ENCODE measurements at places on chromosomes 5 and 9.

DNA sequence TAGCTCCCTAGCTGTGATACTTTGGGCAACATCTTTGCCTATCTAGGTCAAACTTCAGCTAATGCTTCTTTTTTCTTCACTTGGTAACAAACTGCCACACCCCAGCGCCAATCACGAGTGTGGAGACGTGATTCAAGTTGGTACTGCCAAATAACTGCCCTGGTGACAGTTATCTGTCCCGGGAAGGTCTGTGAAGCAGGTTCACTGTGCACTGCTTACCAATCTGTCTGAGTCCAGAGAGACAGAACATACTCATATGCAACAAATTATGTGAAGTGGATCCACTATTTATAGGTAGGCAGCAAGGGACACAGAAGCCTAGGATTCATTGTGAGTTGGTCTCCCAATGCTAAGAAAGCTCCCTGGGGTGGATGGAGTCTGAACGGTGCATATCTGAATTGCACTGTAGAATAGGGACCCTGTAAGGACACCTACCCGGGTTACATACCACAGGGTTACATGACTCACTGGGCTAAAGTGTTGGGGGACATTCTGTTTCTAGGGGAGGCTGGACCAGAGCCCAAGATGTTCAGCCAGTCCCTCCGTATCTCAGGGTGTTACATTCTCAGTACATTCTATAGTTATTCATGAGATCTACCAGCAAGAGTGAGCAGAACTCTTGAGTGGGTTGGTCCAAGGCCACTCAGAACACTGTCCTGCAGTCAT is 95.4 kb upstream of the STC2 start:
- DNase-seq = no peak

DNA sequence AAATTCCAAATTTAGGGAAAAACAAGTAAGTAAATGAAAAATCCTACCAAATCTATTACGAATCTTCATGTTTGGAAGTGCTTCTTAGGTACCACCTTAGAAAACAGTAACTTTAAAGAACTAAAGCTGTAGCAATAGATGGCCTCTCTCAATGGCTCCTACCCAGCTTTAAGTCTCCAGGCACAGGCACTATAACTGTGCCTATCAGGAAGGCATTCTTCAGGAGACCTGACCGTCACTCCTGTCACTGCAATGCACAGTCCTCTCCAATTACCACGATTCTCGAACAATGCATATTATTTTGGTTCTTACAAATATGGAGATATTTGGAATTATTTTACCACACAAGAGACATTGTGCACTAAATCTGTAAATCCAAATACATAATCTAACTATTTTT is 12.9 kb downstream of the NFIB start:
- no peak for DNase-seq

GRCh38 chr9:103304797-103305196 is 309.7 kb downstream of the CYLC2 start:
- no peak for DNase-seq

GRCh38 chr5:73985145-73985544 is 359.1 kb downstream of the ARHGEF28 start:
- DNase-seq = no peak

- no peak for DNase-seq
These were observed 329.0 kb downstream of the ICE1 start for GRCh38 chr5:5751498-5751897.

GRCh38 chr5:156477196-156477595 is 150.2 kb downstream of the SGCD start:
- DNase-seq = no peak

DNA sequence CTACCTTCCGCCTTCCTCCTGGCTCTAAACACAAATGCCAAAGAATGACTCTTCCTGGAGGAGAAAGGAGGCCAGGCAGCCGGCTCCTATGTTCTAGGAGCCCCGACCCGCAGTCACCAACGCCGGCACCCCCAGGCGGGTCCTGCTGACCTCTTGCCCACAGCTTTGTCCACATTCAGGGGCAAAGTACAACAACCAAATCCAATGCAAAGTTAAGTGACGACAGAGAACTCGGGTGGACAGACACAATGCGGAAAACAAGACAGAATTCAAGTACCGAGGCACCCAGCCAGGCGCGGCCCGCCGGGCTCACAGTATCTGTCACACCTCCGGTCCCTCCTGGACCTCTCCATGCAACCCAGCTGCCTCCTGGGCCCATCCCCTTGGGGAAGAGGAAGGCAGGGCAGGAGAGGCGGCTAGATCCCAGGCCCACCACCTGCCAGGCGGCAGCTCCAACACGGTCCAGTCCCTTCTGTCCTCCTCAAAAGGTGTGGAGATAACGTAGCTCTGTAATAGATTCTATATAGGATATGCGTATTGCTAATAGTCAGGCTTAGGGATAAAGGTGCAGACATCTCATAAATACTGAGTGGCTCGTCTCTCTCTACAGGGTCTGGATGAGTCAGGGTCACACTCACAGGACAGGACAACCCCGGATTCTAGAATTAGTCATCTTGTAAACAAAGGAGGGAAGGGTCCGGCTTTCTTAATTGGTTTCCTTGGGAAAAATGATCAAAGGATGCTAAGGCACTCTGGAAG is 46.9 kb upstream of the UBAC1 start:
- DNase-seq = no peak

- DNase-seq = no peak
These were observed 54.1 kb downstream of the RASGEF1C start for GRCh38 chr5:180154821-180155364.

GRCh38 chr9:124251204-124251603 is 6.5 kb upstream of the NEK6 start:
- peak; percentile 6 for DNase-seq

DNA sequence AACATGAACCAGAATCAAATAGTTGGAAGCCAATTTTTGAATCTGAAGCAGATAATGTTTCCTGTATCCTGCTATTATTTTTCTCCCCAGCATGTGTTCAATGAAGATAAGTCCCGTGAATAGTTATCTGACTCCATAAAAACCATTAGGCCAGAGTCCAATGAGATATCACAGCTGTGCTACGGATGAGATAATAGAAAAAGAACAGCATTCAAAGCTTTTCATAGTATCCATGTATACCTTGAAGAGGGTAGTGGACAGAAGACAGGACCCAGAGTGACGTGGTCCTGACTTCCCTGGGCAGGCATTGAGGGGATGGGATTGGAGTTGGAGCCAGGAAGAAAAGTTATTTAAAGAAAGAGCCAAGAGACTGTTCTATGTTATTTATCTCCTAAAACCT is 50.7 kb upstream of the C6 start:
- DNase-seq = no peak

GRCh38 chr5:422323-423232 is 20.4 kb upstream of the EXOC3 start:
- no peak for DNase-seq

DNA sequence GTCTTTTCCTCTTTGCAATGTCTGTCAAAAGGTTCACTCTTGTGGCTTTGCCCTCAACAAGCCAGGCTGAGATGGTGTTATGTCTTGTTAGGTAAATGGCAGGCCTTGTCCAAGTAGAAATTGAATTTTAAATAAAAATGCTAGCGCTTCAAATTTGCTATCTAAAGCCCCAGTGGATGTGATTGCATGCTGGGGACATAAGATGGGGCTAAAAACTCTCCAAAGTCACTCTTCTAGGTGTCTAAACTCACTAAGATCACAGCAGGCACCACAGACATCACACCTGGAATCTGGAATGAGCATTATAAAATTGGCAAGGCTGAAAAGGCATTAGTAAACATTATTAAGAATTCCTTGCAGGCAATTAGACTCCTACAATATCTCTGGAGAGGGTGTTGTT is 262.7 kb upstream of the CLINT1 start:
- no peak for DNase-seq

GRCh38 chr9:101477214-101477613 is 41.6 kb upstream of the ALDOB start:
- DNase-seq = no peak

DNA sequence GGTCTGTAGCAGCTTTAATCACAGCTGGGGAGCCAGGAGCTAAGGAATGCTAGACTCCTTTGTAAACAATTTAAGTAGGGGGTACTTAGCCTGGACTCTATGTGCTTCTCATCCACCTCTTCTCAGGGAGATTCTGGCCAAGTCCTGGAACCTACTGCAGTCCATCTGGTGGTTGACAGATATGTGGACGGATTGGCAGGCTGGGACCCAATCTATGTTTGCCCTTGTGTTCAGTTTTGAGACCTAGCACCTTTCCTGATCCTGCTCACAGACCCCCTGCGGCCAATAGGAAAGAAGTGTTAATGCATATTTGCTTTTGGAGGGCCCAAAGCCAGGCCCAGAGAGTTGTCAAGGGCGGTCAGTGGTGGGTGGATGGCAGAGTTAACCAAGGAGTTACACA is 6.4 kb downstream of the SLC22A5 start:
- no peak for DNase-seq

DNA sequence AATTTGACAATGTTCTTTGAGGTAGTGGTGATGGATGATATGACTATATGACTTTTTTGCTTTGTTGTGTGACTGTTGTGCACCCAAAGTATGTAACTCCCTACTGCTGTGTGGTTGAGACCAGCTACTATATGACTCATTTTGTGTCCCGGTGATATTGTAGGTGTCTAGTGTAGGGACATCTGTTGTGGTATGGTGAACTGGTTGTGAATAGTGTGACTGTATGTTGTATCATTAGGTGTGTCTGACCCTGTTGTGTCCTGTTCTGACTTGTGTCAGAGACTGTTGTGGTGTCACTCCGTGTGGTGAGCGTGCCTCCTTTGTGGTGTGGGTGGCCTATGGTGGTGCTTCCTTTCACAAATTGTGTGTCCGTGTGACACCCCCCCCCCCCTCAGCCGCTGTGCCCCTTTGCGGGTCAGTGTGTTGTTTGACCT is 11.2 kb upstream of the CXXC5 start:
- no peak for DNase-seq

DNA sequence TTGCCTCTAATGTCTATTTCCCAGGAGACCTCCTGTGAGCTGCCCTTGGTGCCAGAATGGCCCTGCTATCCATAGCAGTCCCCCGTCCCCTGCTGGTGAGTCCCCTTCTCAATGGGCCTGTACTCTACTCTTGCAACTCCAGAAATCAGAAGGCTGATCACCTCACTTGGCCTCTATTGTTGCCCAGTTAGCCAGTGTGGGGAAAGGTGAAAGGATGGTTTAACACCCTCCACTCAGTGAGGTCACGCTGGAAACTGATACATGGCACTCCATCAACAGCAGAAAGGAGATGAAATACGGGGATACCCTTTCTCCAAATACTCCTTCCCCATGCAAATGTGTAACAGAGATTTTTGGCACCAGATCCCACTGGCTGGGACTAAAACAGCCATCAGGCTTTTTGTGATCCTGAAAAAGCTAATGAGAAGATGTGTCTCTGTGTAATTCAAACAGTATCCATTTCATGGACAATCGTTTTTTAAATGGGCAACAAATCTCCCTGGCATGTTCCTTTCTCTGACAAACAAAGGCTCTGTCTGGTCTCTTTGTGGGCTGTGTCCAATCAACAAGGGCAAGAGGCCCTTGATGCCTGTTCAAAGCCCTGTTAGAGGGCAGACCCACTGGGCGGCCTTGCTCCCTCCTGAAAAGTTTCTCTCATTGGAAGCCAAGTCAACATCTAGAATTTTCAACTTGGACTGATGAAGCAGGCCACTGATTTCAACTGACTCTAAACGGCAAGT is 343.7 kb downstream of the SPOCK1 start:
- DNase-seq = no peak

GRCh38 chr5:40775085-40775845 is 19.5 kb upstream of the TTC33 start:
- DNase-seq = no peak

DNA sequence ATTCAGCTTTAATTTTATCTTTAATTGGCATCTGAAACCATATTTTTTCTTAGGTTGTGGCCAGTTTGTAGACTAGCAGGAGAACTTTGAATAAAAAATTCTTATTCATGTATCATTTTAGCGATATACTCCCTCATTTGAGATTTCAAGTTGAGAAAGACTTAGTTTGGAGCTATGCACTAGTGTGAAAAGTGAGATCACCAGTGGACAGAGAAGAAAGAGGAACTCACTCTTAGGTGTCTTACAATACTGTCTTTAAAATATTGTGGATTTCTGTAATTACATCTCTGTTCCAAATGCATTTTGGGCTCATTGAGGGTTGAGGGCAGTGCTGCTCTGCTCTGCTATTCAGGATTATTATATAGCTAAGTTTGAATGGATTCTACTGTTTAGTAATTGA is 54.7 kb downstream of the NAA35 start:
- DNase-seq = no peak

DNA sequence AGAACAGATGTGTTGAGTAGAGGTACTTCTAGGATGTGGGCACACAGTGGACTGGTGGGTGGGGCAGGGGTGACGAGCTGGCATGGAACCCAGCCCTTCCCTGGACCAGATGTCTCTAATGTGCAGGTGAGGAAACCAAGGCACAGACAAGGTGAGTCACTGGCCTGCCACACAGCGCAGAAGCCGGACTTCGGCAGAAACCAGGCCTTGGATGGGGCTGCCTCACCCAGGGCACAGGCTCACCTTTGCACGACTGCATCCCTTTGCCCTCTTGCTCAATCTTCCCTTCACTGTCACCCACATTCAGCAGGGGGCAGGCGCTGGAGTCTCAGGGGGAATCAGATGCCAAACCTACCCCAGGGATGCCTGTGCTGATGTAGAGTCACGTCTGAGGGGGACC is 65.4 kb upstream of the LMX1B start:
- no peak for DNase-seq

- no peak for DNase-seq
These were observed 232.1 kb upstream of the PIK3R1 start for GRCh38 chr5:67983251-67984110.

DNA sequence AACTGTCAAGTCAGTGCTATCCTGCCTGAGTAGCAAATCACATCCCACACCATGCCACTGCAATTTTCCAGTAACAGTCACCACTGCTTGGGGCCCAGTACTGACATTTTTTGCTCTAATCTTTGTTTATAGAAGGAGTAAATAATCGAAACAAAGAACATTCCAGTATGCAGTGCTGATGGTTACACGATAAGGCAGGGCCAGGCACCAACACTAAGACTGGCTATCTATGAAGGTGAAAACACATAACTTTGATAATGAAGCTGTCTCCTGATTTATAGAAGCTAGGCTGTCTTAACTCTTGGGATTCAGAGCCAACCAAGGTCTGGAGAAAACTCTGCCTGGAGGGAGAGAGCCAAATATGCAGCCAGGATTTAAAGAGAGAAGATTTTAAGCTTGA is 365.3 kb downstream of the BNC2 start:
- DNase-seq = no peak

DNA sequence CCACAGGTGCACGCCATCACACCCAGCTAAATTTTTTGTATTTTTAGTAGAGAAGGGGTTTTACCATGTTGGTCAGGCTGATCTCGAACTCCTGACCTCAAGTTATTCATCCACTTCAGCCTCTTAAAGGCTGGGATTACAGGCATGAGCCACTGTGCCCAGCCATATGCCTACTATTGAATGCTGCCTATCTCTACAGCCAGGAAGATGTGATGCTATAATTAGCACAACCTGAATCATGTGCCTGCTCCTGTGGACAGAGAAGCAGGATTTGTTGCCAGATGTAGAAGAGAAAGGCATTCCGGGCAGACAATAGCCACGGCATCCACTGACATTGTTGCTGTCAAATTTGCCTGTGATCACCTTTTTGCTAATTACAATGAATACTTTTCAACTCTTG is 24.4 kb upstream of the MLLT3 start:
- no peak for DNase-seq

GRCh38 chr9:6917162-6917561 is 159.4 kb downstream of the KDM4C start:
- no peak for DNase-seq

GRCh38 chr5:20276061-20276958 is 288.3 kb upstream of the CDH18 start:
- no peak for DNase-seq
